ENCODE measurements at places on chromosomes 16 and 17. TPM values are rescaled to one million over a fixed set of nuclear protein-coding genes. Genes with fewer than 3 reads are reported as not detected.

The ZNF423 gene
- total RNA-seq, result 22.2 TPM

The NPW gene
- not detected for total RNA-seq

The XYLT1 gene
- 37.8 TPM for total RNA-seq

The CA4 gene
- total RNA-seq, result 6.0 TPM

The NTN1 gene
- 140 TPM for total RNA-seq

The BTBD17 gene
- total RNA-seq, result not detected

The ACE gene
- 5.7 TPM for total RNA-seq

The P3H4 gene
- total RNA-seq, result 14.8 TPM

The TOX3 gene
- not detected for total RNA-seq

The MT4 gene
- not detected for total RNA-seq

The KRTAP3-2 gene
- total RNA-seq, result not detected

The CALCOCO2 gene
- total RNA-seq, result 298 TPM

The VMO1 gene
- total RNA-seq, result 0.45 TPM

The PIGQ gene
- 20.6 TPM for total RNA-seq

The RND2 gene
- total RNA-seq, result 4.7 TPM

The SALL1 gene
- 7.5 TPM for total RNA-seq

The SLC16A6 gene
- total RNA-seq, result 0.86 TPM

The TRPV3 gene
- total RNA-seq, result 2.6 TPM

The TM4SF5 gene
- total RNA-seq, result not detected

The SLC16A11 gene
- total RNA-seq, result 3.9 TPM

The TMEM220 gene
- 15.2 TPM for total RNA-seq

The EVI2A gene
- total RNA-seq, result 3.0 TPM

The MAZ gene
- 105 TPM for total RNA-seq

The NPIPB6 gene
- not detected for total RNA-seq

The PABPN1L gene
- not detected for total RNA-seq

The NR1D1 gene
- total RNA-seq, result 10.2 TPM

Measured in right cardiac atrium (tissue), 5 donors.